MM.1S (cell line): ENCODE measurements at places on chromosomes 7 and 10.

GRCh38 chr10:51510231-51510630 is 189.2 kb downstream of the CSTF2T start:
- DNase-seq, result no peak

DNA sequence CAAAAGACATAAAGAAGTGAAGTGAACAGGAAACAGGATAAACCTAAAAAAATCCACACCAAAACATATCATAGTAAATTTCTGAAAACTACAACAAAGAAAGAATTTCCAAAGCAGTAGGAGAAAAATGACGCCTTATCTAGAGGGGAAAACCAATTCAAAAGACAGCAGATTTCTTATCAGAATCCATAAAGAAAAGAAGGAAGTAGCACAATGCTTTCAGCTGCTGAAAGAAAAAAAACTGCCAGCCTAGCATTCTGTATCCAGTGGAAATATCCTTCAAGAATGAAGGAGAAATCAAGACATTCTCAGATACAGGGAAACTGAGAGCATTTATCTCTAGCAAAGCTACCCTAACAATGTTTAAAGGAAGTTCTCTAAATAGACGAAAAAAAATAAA is 37.8 kb downstream of the PDLIM1 start:
- DNase-seq, result no peak

DNA sequence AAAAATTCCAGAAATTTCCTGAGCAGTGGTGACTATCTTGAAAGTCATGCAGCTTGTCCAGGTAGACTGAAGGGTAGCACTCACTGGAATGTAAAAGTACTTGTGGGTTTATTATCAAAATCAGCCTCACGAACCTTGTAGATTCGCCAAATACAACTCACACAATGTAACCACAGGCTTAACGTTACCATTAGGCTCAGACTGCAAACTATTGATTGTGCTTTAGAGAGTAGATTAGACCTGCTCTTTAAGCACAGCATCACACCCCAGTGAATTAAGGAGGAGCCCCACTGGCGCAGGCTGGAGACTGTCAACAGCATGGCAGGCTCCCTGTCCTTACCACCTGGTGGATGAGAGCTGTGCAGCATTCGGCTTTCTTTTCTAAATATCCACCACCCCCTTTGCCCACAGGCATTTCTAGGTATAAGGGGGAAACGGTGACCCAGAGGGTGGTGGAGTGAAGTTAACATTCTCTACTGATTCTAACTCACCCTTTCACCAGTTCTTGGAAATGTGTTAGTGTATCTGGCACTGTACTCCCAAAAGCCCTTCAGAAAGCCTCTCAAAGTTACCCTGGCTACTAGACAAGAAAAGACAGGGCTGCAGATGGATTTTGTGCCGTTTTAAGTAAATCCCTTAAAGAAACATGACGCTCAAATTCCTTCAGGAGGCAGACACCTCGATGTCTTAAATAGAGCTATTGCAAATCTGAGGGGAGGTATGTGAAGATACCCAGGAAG is 56.6 kb downstream of the GSDME start:
- no peak for DNase-seq

GRCh38 chr7:73577627-73578341 is 595 bp downstream of the TBL2 start:
- peak; percentile 35 for DNase-seq

DNA sequence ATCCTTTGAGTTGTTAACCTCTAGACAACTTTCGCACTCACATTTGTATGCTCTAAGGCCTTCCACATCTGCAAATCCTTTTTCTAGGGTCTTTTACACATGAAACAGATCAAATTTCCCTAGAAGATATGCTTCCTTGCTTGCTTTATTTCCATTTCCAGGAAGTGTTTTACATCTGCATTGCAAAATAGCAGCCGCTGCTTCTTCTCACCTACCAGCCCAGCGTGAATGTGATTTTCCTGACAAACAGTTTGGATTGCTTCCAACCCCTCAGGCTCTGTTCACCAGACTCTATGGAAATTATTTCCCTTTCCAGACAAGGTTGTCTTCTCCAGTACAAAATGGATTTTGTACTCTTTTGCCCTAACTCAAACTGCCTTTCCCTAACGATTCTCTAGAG is 50.9 kb upstream of the PAPSS2 start:
- no peak for DNase-seq

GRCh38 chr10:44195112-44196007 is 189.5 kb downstream of the CXCL12 start:
- DNase-seq, result no peak

DNA sequence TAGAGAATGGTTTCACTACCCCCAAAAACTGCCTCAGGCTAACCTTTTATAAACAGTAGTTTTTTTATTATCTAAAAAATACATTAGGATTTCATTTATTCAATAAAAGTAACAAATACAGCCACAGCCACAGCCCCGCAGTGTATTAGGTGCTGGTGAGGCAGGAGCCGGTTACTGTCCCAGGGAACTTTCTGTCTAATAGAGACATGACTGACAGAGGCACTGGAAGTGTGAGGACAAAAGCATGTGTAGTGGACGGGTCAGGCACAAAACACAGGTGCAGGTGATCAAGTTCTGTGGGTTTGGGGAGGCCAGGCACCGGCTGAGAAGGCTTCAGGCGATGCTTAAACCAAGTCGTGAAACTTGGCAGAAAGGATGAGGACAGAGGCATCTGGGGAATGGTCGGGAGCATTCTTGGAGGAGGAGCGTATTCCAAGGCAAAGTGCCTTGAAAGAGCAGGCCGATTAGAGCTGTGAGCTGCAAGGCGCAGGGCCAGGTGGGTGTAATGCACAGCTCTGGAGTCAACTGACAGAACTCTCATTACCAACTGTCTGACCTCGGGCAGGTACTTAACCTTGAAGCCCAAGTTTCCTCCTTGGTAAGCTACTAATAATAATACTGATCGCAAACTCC is 138.2 kb downstream of the USP6NL start:
- no peak for DNase-seq

DNA sequence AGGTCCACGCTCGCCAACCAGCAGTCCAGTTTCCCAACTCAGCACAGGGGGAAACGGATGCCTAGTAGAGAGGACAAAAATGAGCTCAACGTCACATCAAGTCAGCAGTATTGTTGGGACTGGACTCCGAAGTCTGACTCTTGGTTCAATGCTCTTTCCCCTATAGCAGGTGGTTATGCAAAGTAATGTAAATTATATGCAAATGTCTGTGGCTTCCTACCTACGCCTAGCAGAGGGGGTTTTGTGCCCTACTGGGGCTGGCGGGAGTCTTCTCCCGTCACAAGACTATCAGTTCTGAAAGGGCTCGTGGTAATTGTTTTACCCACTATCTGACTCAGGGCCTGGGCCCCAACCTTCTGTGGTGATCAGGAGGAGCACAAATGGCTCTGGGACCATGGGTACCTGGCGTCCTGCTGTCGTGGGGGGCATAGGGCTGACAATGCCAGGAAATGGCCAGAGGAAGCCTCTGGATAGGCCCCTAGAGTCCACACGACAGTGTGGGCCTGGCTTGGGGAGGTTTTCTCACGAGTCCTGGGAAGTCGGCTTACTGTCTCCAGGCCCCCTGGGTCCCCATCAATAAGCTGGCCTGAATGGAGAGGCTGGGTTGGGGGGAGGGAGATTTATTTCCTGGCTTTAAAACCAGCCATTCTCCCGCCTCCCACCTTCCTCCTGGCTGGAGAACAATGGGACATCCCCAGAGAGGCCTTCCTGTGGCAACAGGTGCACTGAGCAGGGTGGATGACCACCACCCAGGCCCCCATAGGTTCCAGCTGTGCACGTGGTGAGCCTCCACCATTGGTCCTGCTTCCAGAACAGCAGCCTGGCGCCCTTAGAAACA is 41.8 kb downstream of the UNC5B start:
- DNase-seq, result no peak

DNA sequence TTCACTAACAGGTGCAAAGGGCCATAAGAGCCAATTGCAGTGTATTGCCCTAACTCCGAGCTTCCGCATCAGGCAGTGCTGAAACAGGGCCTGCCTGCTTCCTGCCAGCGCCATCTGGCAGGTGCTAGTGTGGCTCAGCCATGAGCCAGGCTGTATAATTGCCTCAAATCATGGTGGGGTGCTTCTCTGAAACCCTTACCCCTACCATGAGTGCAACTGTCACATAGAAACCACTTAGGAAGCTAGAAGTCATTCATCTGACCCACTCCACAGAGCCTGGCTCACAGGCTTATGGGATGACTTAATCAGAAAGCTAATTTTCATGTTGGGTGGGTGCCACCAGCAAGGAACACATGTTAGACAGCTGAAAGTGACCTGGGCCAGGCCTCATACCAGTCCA is 133.3 kb upstream of the LAMB4 start:
- peak; percentile 39 for DNase-seq

- DNase-seq, result peak; percentile 79
Measured at GRCh38 chr7:134140889-134141867, 14.0 kb downstream of the LRGUK start.

DNA sequence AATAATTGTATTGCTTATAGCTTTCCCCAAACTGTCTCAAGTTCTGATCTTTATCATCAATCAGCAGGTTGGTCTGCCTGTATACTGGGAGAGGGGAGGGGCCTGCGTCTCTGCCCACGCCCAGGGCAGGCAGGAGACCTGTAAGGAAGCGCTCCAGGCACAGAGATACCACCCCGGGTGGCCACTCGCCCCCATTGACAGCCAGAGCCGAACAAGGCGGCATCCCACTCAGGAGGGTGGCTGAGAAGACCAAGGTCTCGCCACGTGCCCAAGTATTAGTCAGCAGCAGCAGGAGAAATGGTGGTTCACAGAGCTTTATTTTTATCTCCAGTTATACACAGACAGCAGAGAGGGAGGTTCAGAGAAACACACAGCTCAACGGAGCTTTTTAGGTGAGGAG is 7.2 kb downstream of the STK32C start:
- DNase-seq, result no peak

DNA sequence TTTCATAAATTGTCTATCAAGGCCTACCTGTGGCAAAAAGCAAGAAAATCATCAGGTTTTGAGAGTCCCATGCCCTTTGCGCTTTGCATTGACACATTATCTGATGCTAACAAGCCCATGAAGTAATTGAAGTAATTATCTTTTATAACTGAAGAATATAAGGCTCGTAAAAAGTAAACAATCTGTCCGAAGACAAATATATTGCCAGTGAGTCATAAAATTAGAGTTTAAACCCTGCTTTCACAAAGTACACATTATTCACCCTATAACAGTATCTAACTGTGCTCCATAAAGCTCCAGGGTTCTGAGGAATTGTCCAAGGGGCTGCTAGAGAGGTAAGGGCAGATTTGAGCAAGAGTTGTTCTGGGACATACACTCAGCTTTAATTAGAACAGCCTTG is 102.3 kb upstream of the PPP1R3A start:
- no peak for DNase-seq

GRCh38 chr7:2830609-2831376 is 13.3 kb downstream of the GNA12 start:
- no peak for DNase-seq

DNA sequence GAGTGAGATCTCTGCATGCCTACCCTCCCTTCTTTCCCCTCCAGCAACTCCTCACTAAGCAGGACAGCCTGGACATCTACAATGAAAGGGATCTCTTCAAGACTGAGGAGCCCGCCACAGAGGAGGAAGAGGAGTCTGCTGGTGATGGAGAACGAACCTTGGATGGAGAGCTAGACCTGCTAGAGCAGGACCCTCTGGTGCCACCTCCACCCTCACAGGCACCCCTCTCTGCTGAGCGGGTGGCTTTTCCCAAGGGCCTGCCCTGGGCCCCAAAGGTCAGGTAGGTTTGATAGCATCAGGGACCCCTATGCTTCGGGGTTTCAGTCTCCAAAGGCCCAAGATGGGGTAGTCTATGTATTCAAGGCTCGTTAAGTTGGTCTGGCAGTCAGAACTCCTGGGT is 23.9 kb downstream of the STRIP2 start:
- DNase-seq, result no peak

DNA sequence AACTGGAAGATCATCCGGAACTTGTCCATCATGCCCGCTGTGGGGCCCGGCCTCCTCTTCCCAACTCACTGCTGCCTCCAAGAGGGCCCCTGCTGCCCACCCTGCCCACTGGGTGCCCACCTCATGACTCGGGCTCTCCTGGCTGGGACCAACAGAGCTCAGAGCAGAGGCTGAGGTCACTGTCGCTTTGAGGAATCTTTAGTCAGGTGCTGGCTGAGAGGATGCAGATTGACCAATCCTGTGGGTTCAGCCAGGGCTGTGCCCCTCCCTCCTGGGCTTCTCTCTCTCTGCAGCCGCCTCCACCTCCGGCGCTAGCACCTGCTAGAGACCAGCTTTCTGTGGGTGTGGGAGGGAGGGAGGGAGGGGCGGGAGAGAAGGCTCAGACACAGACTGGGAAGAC is at the start of gene CALHM1:
Gene CALHM1, minus strand, starts transcription at position 181 of the 400 bp plus-strand sequence. Its CDS starts 149 bp downstream, at position 32.
- DNase-seq, result peak; percentile 92
